ENCODE measurements at places on chromosomes 3 and 15. TPM values are rescaled to one million over a fixed set of nuclear protein-coding genes. Genes with fewer than 3 reads are reported as not detected.
A peak's percentile ranks its signal among the peaks of the same experiment; 100 is the strongest.

- peak; percentile 63 for DNase-seq
These were observed at the start of gene RHOV for GRCh38 chr15:40873694-40874561. TSS of gene RHOV (minus strand) at chr15:40874234. CDS start at chr15:40874139, 95 bp downstream.

- peak; percentile 94 for DNase-seq
These were observed at the start of gene TMEM45A for GRCh38 chr3:100492059-100493006. TSS of gene TMEM45A (plus strand) at chr3:100492619. CDS start at chr3:100555212, 62,593 bp downstream.

GRCh38 chr3:167740961-167741587 is 5.6 kb downstream of the SERPINI1 start:
- no peak for DNase-seq

- no peak for DNase-seq
These were observed 15.6 kb downstream of the DCBLD2 start for GRCh38 chr3:98885851-98886250.

- no peak for DNase-seq
These were observed 180.6 kb downstream of the ROBO1 start for GRCh38 chr3:79587150-79587549.

DNA sequence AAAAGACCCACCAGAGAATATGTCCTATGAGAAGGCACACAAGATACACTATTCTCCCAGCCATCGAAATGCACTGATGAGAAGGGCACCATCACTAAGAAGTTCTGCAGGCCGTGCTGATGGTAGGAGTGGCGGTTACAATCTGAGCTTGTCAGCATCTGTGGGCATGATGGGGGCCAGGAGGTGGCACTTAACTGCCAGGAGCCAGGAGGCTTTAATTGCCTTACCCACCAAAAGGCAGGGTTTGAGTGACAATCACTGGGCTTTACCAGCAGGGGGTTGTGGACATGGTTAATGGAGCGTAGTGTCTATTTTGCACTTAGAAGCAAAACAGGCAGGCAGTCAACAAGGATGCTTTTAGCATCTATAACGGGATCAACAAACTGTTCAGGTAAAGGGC is 16.0 kb upstream of the SQOR start:
- DNase-seq, result no peak

DNA sequence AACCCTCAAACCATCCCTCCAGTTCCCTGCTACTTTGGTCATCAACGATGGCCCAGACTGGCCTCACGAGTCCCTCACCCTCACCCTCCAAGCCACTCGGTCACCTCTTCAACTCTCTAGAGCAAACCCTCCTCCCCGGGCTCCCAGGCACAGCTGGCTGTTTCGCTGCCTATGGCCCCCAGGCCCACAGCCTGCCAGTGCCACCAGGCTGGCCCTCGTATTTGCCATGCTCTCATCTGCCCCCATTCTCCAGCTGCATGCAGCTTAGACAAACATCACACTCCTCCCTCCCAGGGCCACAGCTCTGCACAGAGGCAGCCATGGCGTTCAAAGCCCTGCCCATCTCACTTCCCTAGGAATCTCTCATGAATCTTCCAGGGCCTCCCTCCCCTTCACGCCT is 13.8 kb downstream of the RAB43 start:
- DNase-seq, result no peak

DNA sequence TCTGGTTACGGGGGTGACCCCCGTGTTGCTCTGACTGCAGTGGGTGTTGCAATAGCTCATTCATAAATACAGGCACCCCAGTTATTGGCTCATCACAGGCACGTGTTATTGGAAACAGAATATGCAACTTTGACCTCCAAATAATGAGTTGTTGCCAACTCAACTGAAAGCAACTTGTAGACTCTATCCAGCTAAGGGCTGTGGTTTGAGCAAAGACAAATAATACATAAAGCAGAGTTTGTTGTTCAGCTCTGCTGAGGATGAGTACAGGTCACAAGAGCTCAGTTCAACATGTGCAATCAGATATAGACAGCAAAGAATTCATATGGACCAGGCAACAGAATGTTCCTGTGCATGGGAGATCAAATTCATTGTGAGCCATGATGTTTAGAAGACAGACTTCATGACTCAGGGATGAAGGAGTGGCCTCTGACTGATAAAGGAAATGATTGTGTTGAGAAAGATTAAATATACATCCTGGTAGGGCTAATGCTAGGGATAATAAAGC is 87.6 kb upstream of the LRIG1 start:
- peak; percentile 13 for DNase-seq

GRCh38 chr3:194840661-194841514 is 155.2 kb downstream of the FAM43A start:
- peak; percentile 66 for DNase-seq

- no peak for DNase-seq
These were observed 2.4 kb downstream of the CCNDBP1 start for GRCh38 chr15:43187544-43188155.

GRCh38 chr15:58182460-58183163 is 44.4 kb downstream of the AQP9 start:
- peak; percentile 39 for DNase-seq

GRCh38 chr3:43525386-43525785 is 96.4 kb downstream of the ANO10 start:
- no peak for DNase-seq

- no peak for DNase-seq
These were observed 58.6 kb downstream of the UACA start for GRCh38 chr15:70704731-70705130.

DNA sequence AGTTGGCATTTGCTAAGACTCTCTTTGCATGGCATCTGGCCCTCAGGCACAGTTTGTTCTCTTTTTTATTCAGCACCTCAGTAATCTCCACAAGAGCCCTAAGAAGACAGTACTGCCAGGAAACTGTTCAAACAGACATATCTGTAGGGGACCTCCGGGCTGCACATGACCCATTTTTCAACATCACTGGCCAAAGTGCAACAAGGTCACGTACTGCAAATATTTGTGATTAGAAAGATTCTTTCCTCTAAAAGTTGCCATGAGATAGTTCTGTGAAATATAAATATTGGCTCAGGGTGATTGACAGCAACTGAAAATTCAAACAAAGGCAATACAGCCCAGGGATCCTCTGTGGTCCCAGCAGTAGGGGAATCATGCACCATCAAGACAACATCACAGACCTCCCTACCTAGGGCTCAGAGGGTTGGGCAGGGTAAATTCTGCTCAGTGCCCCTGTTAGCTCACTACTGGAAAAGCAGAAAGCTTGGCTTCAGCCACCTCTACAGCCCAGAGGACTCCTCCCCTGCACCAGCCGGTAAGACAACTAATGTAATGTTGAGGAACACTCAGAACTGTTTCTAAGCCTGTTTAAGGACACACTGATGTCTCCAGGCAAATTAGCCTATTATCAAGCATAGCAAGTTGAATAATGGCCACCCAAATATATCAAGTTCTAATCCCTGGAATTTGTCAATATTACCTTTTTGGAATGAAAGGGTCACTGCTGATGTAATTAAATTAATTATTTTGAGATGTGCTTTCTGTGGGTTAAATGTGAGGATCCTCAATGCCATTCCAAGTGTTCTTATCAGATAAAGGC is 117.4 kb upstream of the LPP start:
- DNase-seq, result no peak

DNA sequence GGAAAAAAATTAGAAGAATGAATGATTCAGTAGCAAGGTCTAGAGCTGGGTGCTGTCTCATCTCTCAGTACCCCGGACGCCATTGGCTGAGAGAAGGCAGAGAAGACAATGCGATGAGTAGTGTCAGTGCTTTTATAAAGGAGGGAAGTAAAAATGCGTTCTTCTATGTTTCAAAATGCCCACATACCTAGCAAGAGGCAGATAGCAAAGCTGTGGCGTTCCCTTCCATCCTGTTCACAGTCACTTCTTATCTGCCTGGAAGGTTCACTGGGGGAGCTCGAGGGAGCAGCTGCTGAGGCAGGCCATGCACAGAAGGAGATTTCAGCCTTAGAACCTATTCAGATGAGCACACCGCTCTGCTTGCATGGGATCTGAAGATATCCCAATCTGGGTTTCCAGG is 234.0 kb downstream of the RPLP1 start:
- DNase-seq, result no peak

DNA sequence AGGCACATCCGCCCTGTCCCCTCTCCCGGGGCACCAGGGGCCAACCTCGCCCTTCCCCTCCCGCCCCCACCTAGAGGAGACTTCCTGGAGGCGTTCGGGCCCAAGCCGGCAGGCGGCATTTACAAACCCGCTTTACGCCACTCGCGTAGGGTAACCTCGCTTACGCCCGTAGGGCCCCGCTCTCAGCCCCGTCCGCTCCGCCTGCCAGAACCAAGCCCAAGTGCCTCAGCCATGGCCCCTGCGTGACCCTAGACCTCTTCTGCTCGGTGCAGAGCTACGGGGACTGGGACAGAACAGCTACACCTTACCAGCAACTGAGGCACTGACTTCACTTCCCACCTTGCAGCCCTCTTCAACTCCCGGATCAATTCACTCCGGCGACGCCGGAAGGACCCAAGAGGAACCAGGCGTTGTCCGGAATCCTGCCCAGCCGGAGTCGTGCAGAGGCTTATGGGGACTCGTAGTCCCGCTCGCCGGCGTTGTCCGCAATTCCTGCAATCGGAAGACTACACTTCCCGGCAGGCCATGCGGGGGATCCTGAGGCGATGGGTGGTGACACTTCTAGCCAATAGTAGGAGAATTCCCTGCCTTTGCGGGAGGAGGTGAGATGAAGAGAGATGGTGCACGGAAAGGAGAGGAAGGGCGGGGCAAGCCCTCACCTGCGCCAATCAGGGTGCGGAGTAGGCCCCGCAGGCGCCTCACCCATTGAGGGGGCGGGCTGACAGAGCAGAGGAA is at the start of gene PDCD10:
PDCD10 (minus strand) TSS at position 395 of the 735 bp plus-strand sequence. CDS start 14,735 bp downstream, outside the sequence.
- peak; percentile 93 for DNase-seq

DNA sequence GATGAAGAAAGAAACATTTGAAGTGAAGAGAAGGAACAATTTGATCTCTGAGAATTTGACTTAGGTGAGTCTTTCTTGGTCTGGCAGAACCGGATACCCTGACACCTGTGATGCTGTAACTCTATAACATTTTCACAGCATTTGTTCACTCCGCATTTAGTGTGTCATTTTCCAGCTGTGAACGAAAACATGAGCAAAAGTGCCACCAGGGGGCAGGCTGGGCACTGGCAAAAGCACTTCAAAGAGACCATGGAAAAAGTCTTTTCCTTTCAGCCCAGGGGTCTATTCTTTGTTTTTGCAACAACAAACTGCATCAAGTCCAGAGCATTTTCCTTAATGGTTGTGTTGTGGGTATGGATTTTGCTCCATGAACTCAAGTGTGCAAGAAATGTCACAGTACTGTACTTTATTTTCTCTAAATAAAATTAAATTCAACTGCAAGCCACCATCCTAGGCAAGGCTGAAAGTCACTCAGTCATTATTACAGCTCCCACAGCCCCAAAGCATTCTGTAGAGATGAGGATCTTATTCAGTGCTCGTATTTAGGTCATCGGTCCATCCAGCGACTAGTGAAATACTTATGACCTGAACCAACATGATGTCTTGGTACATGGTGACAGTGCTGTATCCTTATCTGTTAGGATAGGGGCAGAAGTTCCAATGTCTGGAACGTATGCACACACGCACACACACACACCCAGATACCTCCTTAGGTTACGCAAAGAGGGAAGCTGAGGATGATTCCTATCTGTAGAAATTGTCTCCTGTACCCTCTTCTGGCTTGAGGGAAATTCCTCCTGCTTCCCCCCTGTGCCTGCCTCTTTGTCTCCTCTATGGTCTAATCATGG is 125.5 kb downstream of the GADL1 start:
- DNase-seq, result peak; percentile 40

DNA sequence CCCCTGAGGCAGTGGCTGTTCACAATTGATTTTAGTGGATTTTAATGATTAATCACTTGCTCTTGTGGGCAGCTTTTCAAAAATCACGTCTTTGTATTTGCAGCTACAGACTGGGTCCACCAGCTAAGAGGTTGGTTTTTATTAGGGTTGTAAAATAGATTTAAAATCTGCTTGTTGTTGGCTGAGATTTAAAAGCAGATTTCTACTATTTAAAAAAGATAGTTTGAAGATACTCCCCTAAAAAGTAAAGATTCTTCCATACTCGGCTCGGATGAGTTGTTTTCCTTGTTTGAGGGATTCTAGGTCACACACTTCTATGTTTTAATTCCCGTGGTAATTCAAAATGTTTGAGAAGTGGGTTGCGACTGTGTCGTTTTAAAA is 1.7 kb downstream of the KLHL24 start:
- no peak for DNase-seq

DNA sequence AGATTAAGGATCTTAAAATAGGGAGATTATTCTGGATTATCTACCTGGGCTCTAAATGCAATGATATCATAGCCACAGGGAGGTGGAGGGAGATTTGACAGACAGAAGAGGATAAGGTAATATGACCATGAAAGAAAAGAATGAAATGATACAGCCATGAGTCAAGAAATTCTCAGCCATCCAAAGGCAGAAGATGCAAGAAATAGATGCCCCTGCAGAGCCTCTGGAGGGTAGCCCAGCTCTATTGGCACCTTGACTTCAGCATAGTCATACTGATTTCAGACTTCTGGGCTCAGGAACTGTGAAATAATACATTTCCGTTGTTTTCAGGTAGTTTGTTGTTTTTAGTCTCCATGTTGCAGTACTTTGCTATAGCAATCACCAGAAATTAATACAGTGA is 31.9 kb upstream of the FOXB1 start:
- DNase-seq, result no peak

DNA sequence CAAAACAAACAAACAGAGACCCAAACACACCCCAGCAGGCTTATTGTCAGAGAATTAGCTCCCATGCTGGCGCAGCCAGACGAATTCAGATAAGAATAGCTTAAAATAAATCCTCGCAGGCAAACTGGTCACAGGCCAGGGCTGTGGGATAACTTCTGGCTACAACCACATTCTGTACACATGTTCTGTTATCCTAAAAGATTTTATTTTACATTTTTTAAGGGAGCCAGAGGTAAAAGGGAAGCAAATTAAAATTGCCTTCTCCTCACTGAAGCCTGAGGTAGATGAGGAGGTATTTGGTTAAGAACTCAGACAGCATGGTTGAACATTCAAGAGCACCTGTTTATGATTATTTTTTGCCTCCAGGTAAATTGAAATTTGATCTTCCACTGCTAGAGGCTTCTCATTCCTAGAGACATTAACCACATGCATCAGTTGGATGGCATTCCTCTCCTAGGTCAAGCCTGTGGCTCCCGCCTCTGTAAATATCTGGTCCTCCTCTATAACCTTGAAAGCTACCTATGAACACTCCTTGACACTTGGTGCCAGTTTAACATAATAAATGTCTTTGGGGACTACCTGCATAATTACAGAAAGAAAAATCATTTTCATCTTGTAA is 190.3 kb downstream of the SATB1 start:
- DNase-seq, result no peak

DNA sequence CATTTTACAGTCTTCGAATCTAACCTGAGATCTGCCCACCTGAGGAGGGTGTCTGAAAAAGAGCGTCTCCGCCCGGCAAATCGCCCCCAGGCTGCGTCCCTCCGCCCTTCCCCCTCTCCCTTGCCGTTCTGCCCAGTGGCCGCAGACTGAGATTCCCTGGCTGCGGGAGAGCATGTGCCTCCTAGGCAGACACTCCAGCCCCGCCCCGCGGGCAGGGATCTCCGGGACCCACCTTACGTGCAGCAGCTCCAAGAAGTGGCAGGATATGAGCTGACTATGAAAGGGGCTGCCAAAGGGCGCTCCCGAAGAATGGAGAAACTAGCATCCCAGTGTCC is 2.7 kb upstream of the WNT5A start:
- DNase-seq, result no peak

The DPPA2 gene
- total RNA-seq, result not detected

The GOLGA8T gene
- not detected for total RNA-seq

The GREM1 gene
- 12.8 TPM for total RNA-seq

The CCDC9B gene
- 29.5 TPM for total RNA-seq

The TGM5 gene
- 0.24 TPM for total RNA-seq

The SPG11 gene
- 36.8 TPM for total RNA-seq

The SLC22A14 gene
- total RNA-seq, result not detected

The IQCH gene
- total RNA-seq, result 0.31 TPM

The CNTN4 gene
- total RNA-seq, result not detected

The ETFA gene
- 203 TPM for total RNA-seq

The SLC7A14 gene
- not detected for total RNA-seq

The CP gene
- total RNA-seq, result 1.7 TPM

The PTX3 gene
- 10.5 TPM for total RNA-seq

Measured in SJSA1 (cell line).